ENCODE measurements at places on chromosomes 3 and 15.

- peak; percentile 56 for DNase-seq
Observed at GRCh38 chr3:171829841-171830517, 13.2 kb upstream of the TMEM212 start.

DNA sequence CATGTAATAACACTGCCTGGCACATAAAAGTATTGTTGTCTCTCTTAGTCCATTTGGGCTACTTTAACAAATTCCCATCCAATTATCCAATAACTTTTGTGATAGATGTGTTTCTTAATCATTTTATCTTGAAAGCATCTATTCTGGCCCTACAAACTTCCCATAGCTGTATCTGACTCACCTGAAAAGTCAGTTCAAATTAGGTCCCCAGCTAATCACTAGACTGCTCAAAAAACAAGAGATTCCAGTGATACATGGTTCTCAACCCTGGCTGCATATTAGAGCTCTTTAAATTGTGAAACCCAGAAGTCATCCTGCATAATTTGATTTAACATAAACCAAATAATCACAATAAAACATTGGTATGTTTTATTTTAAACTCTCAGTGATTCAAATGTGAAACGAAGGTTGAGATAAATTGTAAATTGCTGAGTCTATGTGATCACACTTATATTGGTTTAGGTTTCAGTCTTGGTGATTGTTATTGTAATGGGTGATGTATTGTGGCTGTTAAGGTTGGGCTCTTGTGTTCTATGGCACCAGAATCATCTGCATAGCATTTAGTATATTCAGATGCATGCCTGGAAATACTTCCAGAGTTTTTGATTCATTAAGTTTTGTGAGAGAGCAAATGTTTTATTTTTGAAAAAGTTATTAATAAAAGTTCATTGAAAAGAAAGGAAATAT lies 268.9 kb upstream of the KCNMB2 start:
- DNase-seq: no peak

- DNase-seq: no peak
Observed at GRCh38 chr3:164267053-164267452, 811.2 kb downstream of the SI start.

DNA sequence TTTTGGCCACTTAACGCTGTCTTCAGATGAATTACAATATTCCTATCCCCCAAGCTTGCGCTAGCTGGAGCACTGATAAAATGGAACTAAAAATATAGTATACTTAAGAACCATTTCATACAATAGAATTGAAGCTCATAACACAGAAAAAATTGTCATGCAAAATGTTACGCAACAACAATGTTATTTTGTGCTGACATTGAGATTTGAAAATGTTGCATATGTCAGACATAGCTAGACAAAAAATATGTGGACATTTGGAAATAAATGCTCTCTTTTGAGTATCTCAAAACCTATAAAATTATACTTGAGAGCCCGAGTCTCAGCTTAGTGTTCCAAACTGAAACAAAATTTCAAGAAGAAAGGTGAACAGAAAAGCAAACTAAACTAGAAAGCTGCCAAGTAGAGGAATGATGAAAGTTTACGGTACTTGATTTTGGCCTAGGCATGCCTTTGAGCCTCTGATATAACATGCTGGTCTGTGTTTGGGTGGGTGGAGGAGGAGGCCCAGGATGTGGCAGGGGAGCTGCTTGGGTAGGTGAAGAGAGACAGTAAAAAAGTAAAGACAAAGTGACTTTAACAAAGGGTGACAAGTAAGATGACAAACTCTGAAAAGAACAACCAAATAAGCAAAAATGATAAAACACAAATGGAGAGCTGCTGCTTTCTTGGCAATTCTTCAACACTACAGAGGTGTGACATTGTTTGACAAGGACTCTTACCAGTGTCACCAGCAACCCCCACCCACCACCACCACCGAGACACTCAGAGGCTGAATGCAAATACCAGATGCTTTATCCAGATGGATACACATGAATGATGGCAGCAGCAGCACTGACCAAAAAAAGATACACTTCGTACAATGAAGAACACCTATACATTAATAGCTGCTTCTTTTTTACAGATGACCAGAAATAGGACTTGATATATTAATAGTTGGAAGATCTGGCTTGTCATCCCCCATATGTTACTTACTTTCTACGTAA lies 129.3 kb upstream of the FEZF2 start:
- no peak for DNase-seq

GRCh38 chr3:131353016-131353877 lies 28.3 kb upstream of the NUDT16 start:
- peak; percentile 8 for DNase-seq

DNA sequence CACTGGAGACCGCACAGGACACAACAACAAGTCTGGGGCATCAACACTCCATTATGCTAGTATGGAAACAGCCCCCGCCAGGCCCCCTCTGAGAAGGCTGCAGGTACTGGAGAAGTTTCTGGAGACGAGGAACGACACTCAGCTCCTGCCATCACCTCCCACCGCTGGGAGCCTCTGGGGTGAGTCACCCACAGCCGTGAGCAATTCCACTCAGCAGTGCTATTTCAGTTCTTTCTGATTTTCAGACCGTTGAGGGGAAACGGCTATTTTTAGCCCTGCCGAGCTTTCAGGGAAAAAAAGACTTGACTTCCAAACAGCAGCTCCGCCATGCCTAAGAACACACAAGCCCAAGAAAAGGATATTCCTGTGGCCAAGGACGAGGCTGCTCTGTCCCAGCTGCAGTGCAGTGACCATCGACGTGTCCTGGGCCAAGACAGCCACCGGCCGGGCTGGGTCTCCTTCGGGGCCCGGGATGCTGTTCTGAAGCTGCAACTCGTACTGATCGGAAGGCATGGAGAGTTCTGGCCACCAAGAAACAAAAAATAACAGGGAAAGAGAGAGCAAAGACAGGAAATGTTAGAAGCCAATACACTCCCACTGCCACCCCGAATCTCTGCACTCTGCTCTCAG lies 40.8 kb downstream of the NUP210 start:
- no peak for DNase-seq

DNA sequence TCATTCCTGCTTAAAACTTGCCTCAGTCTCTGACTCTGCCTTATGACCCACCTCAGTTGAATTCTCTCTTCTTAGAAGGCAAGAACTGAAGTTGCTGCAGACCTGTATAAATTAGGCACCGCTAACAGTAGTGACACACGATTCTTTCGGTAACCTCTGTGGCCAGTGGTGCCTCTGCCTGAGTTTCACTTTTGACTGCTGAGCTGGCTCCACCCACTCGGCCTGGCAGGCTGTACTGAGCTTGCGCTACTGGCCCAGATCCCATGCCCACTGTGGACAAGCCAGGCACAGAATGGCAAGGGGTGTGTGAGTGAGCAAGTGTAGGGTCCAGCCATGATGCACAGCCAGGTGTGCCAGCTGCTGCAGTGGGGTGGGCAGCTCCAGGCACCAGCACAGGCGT lies 19.1 kb upstream of the EIF1B start:
- DNase-seq: no peak

DNA sequence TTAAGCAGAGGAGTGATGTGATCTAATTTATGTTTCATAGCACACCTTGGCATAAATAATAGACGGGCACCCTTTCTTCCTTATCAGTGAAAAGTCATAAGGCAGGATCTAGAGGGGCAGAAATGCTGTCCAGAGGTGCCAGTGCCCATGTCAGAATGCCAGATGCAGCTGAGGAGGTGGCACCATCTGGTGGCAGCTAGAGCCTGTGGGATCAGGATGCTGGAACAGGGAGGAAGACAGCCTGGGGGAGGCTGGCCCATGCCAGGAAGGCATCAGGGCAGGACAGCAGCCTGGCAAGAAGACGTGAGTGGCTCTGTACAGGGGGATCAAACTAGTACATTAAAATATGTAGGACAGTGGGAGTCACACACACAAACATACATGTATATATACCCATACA lies 16.5 kb downstream of the MYH15 start:
- DNase-seq: no peak

- DNase-seq: peak; percentile 7
Observed at GRCh38 chr3:196638861-196639482, 522 bp upstream of the NRROS start.

DNA sequence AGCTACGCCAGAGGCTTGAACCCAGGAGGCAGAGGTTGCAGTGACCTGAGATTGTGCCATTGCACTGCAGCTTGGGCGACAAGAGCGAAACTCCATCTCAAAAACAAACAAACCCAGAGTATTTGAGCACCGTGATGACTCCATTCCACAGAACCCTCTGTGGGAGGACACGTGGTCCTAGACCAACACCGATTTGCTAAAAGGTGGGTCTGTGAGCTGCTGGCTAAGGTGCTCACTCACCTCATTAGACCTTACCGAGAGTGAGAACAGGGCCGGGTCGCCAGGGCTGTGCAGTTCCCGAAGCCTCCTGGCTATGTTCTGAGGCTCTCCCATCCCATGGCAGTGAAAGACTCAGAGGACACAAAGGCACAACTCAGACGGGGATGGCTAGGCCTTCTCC lies 17.9 kb downstream of the ABHD2 start:
- no peak for DNase-seq

DNA sequence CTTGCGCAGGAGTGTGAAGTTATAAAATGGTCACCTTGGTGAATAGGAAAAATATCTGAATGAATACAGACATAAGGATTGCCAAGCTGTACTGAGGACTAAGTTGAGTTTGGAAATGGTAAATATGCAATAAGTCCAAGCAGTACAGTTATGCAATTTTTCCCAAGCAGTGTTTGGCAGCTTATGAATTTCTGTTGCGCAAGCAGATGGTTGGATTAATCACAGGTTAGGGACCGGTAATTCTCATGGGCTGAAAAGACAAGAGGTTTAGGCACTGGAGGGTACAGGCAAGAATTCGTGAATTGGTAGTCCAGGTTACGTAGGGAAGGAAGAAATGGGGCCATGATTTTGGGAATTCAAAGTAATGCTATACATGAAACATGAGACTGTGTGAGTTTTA lies 210.3 kb downstream of the RAP2B start:
- no peak for DNase-seq

DNA sequence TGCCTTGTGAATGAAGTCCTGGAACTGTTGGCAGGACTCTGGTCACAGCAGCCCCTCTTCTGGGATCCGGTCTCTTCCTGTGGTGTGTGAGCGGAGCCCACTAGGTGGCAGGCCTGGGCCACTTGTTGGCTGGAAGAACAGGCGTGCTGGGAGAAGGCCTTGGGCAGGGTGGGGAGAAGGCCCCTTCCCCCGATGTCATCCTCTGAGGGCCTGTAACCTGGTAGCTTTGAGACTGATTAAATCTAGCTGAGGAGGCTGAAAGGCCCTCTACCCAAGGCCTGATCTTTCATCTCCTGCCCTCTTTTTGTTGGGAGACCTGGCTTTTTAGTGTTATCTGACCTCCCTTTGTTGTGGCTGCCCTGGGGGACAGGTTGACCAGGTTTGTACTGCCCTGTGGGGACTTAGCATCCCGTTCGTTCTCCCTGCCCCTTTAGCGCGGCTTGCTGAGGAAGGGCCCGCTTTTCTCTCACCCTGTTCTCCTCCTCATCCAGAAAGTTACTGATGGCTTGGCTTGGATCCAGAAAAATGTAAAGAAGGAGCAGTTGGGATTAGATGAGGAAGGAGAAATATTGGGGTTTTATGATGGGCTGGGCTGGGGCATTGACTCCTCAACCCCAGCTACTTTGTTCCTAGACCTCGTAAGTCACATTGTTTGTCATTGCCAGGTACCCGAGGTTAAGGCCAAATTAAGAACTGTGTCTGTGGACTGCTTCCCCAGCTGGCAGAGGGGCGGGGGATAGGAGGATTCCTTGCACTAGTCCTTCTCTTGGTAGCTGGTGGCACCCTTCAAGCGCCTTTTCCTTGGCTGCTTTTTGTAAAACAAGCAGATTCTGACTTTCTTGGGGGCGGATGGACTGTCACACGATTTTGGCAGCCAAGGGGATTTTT lies 48.5 kb downstream of the CHCHD6 start:
- DNase-seq: peak; percentile 78

- DNase-seq: no peak
Observed at GRCh38 chr3:104460477-104461406, 906.0 kb upstream of the ALCAM start.

DNA sequence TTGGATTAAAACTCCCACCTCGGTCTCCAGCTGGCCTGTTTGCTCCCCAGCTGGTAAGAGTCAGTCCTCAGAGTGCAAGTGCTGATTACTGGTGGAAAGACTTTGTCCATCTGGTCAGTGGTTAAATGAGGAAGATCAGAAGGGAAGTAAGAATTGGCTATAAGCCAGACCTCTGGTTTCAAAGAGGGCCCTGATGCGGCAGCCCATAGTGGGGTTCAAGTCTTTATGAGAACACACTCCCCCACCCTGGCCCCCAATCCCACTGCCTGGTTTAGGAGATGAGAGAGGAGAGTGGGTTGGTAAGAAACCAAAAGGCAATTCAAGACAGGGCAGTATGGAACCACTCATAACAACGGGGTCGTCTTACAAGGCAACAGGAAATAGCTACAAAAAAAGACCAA lies 65.0 kb downstream of the FRMD4B start:
- no peak for DNase-seq

DNA sequence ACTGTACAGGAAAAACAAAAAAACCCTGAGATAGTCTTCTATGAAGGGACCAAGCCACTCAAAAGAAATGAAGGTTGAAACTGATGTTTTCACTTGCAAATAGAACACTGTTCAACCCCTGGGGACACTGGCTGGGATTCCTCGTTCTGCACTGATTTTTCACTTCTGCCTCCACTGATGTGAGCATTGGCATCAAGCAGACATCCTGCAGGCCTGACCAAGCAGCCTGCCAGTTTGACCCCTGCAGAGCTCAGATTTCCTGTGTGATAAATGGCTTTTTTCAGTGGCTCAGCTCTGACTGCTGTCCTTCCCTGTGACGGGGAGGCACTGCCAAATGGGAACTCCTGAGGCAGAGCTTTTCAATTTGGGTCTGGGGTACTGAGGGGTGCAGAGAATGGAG lies 50.0 kb downstream of the RASGRP1 start:
- DNase-seq: no peak

DNA sequence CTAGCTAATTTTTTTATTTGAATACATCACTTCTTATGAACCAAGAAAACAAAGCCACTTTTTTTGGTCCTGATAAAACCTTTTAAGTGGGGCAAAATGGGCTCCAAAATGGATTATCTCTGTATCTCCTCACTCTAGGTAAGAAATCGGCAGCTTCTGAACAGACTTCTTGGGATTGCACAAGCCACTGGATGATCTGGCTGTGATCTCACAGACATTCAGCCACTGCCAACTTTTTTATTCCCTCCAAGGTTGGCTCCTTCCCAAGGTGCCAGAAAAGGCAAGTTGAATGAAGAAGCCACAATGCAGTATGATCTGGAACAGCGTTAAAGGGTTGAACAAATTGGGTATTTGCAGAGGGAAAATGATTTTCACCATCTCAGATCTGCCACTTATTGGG lies 73.2 kb downstream of the PRICKLE2 start:
- no peak for DNase-seq

- no peak for DNase-seq
Observed at GRCh38 chr3:166351461-166351860, 514.2 kb upstream of the BCHE start.

GRCh38 chr3:125207507-125207906 lies 5.0 kb downstream of the SLC12A8 start:
- DNase-seq: no peak
